Frontal cortex (tissue), 4 donors: ENCODE measurements at places on chromosomes 4 and X. TPM values are rescaled to one million over a fixed set of nuclear protein-coding genes. Genes with fewer than 3 reads are reported as not detected.

DNA sequence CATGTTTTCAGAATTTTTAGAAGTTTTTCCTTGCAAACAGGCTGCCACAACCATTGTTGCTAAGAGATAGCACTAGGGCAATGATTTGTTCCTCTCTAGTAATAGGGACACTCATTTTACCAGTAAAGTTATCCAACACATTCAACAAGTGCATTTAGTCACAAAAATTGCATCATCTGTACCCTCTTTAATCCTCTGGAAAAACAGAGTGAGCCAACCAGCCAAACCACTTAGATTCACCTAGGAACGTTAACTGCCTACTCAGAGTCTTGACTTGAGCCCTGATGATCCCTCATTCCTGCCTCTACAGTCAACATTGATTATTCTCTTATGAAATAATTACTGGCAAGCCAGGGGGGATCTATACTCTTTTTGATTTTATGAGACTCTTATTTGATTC is 17.0 kb upstream of the ADGRA3 start:
- no peak for DNase-seq

Gene EMCN
- total RNA-seq = 2.9 TPM

GRCh38 chrX:142831961-142832530 is 193.7 kb upstream of the SPANXN4 start:
- DNase-seq = no peak

Gene ENPEP
- total RNA-seq = 2.0 TPM

Gene GAGE12J
- not detected for total RNA-seq

GRCh38 chr4:153020457-153020856 is 84.3 kb downstream of the FHDC1 start:
- no peak for DNase-seq

Gene PSAPL1
- not detected for total RNA-seq

Gene GIMD1
- not detected for total RNA-seq

- DNase-seq = no peak
Observed at GRCh38 chrX:106921637-106922036, 1.4 kb downstream of the CLDN2 start.

DNA sequence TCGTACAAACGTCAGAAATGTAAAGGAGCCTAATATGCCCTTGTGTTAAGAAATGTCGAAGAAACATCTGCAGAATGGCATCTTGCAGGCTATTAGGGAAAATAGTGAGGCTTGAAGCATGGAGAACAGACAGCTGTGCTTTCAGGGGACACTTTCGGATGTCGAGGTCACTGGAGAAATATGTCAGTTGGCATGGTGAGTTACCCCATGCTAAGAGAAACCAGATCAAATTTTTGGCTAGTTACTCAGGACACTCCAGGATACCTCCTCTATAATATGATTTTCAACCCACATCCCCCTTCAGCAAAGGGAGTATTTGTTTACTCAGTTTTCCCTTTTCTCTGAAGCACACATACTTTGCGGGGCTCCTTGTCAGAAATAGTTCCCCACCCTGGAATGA is 171.4 kb downstream of the GPC3 start:
- DNase-seq = no peak
